CD4-positive, alpha-beta T cell treated with Interleukin-15 for 4 hours (primary cell): ENCODE measurements at places on chromosomes 4 and X.

DNA sequence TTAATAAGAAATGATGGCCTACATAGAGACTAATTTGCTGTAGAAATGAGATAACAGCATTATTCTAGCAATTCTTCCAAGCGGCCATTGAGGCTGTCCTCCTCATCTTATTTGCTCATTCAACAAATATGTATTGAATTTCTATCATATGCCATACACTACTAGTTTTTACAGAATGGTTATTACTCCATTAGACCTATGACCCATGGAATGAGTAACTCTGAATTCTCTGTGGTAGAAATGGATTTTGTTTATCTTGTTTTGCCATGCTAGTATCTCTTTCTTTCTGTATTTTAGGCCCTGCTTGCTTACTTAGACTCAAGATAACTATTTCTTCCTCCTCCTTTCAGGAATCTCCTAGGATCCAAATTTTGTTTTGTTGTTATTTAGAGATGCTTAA lies 103.5 kb downstream of the RPA4 start:
- DNase-seq, result no peak

DNA sequence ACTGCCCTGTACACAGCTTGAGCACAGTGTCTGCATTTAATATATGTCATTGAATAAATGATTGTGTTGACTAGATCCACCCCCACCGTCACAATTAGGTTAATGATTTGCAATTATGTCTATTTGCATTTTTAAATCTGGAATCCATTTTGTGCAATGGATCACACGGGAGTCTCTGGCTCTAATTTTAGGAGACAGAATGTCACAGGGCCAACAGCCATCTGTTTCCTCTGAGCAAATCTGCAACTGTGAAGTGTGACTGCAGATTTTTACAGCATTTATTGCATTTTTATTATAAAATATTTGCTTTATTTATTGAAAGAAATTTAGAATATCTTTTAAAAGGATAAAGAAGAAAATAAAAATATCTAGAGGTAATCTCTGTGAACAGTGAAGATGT lies 316.8 kb downstream of the HS3ST1 start:
- DNase-seq, result no peak

DNA sequence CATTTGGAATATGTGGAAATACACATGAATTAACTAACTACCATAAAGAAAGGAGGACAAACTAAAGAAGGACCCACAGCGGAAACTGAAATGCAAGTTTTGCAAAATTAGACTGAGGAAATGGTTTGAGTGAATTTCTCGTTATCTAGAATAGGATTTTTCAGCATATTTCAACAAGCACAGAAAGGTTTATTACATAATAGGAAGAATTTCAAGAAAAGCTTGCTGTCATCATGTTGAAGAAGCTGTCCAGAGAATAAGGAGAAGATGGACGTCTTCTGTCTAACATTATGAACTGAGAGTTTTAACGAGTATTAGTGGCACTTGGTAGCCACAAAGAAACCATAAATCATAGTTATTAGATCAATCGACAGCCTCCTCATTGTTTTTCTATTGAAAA lies 45.0 kb downstream of the TEC start:
- no peak for DNase-seq

DNA sequence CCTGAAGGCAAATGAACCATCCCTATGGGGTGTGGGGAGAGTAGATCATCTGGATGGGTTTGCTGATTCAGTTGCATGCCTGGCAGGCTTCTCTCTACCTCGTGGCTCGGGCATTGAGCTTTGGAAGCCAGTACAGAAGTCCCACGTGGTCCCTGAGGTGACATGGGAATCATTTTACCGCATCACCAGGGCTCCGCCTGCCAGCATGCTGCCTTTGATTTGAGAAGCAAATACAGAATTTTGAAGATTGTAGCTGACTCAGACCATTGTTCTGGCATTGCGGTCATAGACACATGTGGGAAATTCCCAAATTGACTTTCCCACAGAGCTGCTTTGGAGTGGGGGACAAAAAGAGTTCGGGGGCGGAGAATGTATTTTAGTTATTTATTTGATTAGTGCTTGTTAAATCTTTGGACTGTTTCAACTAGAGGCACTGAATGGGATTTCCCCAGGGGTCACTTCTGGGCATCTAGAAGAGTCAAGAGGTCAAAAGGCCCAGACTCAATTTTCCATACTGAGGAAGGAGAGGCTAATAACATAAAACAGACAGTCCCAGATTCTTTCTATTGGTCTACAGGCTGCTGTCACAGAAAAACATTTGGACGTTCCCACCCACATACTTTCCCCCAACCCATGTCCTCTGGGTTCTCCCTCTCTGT lies 79.3 kb downstream of the NHSL2 start:
- no peak for DNase-seq

DNA sequence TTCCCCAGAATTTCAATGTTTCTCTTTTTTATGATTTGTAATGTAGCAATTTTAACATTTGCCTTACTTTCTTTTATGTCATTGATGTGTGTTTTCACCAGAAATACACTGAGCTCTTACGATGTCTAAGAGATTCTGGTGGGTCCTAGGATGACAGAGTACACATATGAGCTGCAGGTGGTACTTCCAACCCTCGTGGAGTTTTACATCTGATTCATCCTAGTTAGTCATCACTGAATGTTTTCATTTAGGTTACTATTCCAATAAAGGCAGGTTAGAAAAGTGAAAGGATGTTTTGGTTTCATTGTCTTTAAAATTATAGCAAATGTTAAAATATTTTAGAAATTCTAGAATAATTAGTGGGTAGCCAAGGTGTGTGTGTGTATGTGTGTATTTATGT lies 605.9 kb downstream of the ADGRL3 start:
- no peak for DNase-seq

- no peak for DNase-seq
These were observed 930.2 kb upstream of the GRID2 start for GRCh38 chr4:91373546-91373945.

GRCh38 chrX:19752043-19752442 lies 135.4 kb downstream of the SH3KBP1 start:
- no peak for DNase-seq

DNA sequence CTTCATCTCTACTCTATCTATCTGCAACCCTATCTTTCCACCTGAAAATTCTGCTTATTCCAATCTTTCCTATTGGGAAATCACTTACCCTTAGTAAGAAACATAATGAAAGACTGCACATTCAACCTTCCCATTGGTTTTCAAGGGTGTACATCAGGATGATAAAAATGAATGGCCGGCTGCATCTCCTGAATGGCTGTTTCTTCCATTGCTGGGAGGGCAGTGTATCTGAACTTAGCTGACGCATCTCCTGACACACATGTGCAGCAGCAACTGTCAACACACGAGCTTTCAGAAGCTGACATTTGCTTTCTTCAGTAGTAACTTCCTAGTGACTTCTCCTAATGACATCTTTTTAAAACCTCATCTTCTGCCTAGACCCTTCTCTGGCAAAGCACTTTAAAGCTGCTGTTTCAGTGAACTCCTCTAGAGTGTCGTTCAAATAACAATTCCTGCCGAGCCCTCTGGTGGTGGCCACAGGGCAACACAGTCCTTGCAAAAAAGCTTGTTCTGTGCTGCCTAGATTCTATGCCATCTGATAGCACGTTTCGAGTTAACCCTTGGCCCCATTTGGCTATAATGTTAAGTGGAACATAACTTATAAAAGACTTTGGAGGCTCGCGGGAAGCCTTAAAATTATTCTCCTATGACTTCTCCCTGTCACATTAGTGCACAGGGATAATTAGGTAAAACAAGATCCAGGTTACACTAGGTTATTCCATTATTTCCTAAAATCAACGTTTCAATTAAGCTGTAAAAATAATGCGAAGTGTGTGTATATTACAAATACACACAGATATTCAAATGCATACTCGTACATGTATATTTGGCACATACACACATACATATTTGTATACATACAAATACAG lies 2340.7 kb downstream of the PCDH7 start:
- no peak for DNase-seq
